Inflammatory macrophage treated with lipopolysaccharide for 1 hour (primary cell): ENCODE measurements at places on chromosomes 12 and 14.

DNA sequence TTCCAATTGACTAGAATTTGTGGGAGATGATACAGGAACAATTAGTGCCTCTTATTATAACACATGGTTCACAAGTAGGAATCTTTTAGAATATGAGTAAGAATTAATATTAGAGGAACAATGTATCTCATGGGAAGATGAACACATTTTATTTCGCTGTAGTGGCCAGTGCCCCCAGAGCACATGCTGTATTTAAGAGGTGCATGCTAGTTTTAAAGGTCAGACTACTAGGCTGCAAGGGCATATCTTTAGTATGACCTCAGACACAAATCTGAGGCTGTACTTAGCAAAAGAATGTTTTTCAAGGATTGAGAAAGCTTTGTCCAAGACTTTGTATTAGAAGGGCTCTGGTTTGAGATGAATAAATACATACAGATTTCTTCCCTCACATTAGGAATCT lies 586.9 kb downstream of the CCER1 start:
- DNase-seq, result no peak

GRCh38 chr14:101134851-101135433 lies 231.4 kb upstream of the RTL1 start:
- no peak for DNase-seq

- peak; percentile 84 for DNase-seq
Measured at GRCh38 chr12:15789220-15790171, at the start of gene EPS8. EPS8 (minus strand) TSS chr12:15789388; CDS start chr12:15682951, 106,437 bp downstream.

GRCh38 chr12:3220382-3221321 lies 143.5 kb downstream of the TSPAN9 start:
- no peak for DNase-seq

GRCh38 chr14:104110491-104111209 lies 25.1 kb downstream of the ASPG start:
- no peak for DNase-seq

GRCh38 chr14:22811722-22812121 lies 3.5 kb downstream of the SLC7A7 start:
- peak; percentile 77 for DNase-seq
